Left renal pelvis (tissue), 4 donors: ENCODE measurements at places on chromosomes 1 and 21.

- DNase-seq: no peak
Measured at GRCh38 chr1:27864264-27864895, 8.0 kb upstream of the THEMIS2 start.

- no peak for DNase-seq
Measured at GRCh38 chr21:38475519-38475918, 22.8 kb downstream of the ERG start.

DNA sequence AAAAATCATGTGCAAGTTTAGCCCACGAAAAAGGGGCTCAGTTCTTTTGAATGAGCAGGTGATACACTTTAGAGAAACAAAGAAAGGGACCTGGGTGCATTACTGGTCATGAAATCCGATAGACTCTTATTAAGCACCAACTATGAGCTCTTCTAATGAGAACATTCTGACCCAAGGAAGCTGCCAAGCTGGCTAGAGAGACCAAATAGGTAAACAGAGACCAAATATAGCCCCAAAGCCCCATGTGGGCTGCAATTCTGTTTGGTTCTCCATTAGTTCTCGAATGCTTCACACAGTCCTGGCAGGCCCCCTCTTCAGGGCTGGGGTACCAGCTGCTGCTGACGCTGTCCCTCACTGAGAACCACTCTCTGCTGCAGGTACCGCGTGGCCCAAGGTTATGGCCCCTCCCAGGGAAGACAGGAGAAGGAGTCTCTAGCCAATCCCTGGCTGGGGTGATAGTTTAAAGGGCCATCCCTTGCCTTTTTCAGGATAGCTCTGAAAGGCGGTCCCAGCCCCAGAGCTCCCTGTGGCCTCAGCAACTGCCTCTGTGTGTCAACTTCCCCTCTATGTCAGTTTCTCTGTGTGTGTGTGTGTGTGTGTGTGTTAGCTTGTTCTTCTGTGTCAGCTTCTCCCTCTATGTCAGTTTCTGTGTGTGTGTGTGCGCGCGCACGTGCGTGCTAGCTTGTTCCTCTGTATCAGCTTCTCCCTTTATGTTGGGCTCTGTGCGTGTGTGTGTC is 7.1 kb upstream of the UBXN10 start:
- DNase-seq: no peak

DNA sequence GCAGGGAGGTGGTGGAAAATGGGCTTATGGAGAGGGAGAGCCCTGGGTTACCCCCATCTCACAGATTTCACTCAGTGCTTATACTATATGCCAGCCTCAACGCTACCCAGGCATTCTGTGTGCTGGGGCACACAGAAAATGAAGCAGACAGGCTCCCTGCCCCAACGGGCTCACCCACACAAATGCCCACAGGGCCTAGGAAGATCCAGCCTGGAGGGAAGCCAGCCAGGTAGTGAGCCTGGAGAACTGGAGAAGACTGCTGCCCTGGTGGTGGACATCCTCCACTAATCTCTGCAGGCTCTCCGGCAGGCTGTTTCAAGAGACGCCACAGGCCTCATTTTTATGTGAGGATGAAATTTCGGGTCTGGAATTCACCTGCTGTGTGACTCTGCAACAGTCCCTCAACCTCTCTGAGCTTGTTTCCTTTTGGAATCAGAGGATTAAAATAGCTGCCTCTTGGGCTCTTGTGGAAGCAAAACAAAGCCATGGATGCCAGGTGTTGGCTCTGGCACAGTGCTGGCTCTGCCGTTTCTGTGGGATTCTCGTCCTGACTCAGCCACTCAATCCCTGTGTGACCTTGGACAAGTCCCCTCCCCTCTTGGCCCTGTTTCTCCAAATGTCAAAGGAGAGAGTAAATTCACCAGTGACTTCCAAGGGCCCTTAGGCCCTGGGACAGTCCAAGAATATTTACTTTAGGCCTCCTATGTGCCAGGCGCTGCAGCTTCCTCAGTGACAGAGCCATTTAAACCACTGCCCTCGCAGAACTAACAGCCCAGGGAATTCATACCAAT is 3.6 kb downstream of the PAQR7 start:
- no peak for DNase-seq

- no peak for DNase-seq
Measured at GRCh38 chr1:25031966-25032667, 102.0 kb upstream of the RUNX3 start.

GRCh38 chr1:42272920-42273319 is 62.1 kb downstream of the FOXJ3 start:
- no peak for DNase-seq
